Foreskin keratinocyte (primary cell): ENCODE measurements at places on chromosomes 5 and 9. TPM values are rescaled to one million over a fixed set of nuclear protein-coding genes. Genes with fewer than 3 reads are reported as not detected.
A peak's percentile ranks its signal among the peaks of the same experiment; 100 is the strongest.

- no peak for DNase-seq
These were observed 60.1 kb downstream of the GALNT12 start for GRCh38 chr9:98867429-98868168.

Gene PCDHA12
- 0.04 and 0.07 TPM in 2 replicates for polyA plus RNA-seq

Gene SEMA5A
- 0.26 and 0.51 TPM in 2 replicates for polyA plus RNA-seq

GRCh38 chr9:81849631-81850259 lies 78.5 kb upstream of the SPATA31D4 start:
- no peak for DNase-seq

DNA sequence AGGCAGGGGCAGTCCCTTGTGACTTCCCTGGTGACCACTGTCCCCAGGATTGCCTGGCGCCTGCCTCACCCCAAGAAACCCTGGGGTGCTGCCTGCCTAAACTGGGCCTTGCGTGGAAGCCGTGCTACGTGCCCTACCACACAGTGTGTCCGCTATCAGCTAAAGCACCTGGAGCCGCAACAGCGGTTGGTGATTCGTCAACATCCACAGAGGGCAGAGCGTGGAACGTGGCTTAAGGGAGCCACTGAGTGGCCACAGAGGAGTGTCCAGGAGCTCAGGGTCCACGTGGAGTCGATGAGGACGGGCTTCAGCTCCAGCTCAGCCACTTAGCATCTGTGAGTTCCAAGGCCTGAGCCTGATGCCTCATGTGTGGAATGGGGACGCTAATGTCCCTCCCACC lies 25.3 kb downstream of the LAMC3 start:
- no peak for DNase-seq

Gene ORM1
- polyA plus RNA-seq: not detected in 2 replicates

DNA sequence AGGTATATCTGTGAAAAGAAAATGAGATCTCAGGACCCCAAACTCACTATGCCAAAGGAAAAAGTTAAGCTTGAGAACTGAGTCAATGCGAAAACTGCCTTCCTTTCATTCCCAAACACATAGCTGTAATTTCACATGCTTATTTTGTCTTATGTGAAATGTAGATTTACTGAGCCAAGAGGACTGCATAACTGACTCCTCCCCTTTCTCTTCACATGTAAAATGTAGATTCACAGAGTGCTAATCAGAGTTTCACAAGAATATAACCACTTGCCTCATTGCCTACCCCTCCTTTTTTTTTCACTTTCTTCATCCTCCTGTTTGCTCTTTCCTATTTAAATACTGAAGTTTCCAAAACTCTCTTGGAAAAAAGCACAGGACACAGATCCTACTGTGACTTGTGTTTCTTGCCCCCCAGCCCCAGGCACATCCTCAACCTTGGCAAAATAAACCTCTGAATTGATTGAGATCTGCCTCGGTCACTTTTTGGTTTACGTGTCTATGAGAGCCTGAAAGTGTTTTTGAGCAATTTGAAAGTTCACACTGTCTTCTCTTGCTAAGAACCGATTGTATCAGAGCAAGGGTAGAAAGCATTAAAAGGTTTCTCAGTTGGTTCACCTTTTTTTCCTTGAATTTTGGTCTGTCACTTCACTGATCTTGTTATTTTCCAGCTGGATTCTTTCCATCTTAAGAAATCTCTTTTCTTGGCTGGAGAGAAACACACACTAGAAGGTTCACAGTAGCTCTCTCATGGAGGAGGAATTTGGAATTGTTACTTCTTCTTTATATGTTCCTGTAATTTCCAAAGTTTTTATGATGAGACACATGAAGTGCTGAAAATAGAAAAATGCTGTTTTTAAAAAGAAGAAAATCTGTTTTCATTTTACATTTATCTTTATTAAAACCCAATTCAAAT lies 44.8 kb upstream of the SNAPC3 start:
- DNase-seq: no peak

DNA sequence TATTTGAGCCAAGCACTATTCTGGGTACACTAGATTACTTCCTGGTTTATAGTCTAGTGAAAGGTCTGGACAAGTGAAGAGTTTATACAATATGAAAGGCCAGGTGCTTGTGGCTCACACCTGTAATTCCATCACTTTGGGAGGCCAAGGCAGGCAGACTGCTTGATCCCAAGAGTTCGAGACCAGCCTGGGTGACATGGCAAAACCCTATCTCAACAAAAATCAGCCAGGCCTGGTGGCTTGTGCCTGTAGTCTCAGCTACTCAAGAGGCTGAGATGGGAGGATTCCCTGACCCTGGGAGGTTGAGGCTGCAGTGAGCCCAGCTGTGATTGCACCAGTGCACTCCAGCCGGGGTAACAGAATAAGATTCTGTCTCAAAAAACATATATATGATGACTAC lies 9.5 kb upstream of the TXNDC15 start:
- DNase-seq: no peak

Gene CDKN2B
- 2.9 and 4.3 TPM in 2 replicates for polyA plus RNA-seq

Gene CAST
- 71.4 and 87.8 TPM in 2 replicates for polyA plus RNA-seq

Gene FRRS1L
- 0.01 TPM in 2 replicates for polyA plus RNA-seq

GRCh38 chr9:79104951-79105350 lies 466.8 kb upstream of the TLE4 start:
- no peak for DNase-seq

- no peak for DNase-seq
These were observed 339.0 kb downstream of the NSG2 start for GRCh38 chr5:174384509-174384947.

Gene RIMOC1
- 5.4 and 6.2 TPM in 2 replicates for polyA plus RNA-seq

Gene ARL14EPL
- polyA plus RNA-seq: not detected in 2 replicates

- peak; percentile 91 for DNase-seq
These were observed 148.3 kb downstream of the PRDM9 start for GRCh38 chr5:23655674-23656073.

- no peak for DNase-seq
These were observed 87.8 kb upstream of the PHYKPL start for GRCh38 chr5:178320281-178320855.

DNA sequence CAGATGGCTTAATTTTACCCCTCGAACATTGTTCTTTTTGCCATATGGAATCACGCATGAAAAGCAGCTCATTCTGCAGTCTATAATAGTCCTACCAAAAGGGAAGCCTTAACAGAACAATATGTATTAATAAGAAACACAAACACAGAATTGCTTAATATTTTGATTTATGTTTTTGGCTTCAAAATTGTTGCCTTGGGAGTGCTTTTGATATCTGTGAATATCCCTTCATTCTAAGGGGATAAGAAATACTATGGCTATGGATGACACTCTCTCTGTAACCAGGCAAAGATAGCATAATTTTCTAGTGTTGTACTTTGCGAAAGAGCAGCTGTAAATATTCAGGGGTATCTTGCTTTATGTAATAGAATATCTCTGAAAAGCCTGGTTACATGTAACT lies 26.3 kb upstream of the CFAP95 start:
- no peak for DNase-seq

DNA sequence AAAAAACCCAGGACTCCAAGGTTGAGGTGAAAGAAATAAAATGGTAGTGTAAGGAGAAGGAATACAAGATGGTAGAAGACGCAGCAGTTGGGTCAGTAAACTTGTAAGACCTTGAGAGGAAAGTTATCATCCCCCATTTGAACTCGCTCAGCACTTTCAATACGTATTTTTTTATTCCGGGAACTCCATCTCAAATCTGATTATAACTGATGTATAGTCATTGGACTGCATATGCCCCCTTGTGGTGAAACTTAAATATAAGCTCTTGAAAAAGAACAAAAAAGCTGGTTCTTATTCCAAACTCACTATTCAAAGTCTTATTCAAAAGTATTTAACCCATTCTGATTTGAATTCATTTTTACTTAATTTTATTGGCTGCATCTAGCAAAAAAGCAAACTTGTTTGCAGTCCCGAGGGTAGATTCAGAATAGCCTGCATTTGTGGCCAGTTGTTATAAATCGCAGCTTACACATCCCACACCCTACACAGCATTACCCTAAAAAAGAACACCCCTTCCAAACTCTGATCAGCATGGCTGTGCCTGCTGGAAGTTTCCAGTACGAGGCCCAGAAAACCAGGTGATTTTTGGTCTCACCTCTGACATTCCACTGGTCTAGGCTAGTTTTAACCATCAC lies 118.0 kb downstream of the ESM1 start:
- peak; percentile 34 for DNase-seq

- no peak for DNase-seq
These were observed 71.3 kb downstream of the HMCN2 start for GRCh38 chr9:130336885-130337284.

Gene CCL19
- polyA plus RNA-seq: not detected in 2 replicates

GRCh38 chr9:70893580-70894122 lies 227.8 kb downstream of the TRPM3 start:
- DNase-seq: no peak

GRCh38 chr5:151085517-151086041 lies 4.7 kb upstream of the TNIP1 start:
- DNase-seq: peak; percentile 54

Gene ST8SIA4
- polyA plus RNA-seq: 0.21 and 0.29 TPM in 2 replicates

Gene PCDHGB3
- 0.01 TPM in 1 of 2 replicates, not detected in the other for polyA plus RNA-seq

- no peak for DNase-seq
These were observed 266.3 kb downstream of the SEC61B start for GRCh38 chr9:99488131-99489059.

DNA sequence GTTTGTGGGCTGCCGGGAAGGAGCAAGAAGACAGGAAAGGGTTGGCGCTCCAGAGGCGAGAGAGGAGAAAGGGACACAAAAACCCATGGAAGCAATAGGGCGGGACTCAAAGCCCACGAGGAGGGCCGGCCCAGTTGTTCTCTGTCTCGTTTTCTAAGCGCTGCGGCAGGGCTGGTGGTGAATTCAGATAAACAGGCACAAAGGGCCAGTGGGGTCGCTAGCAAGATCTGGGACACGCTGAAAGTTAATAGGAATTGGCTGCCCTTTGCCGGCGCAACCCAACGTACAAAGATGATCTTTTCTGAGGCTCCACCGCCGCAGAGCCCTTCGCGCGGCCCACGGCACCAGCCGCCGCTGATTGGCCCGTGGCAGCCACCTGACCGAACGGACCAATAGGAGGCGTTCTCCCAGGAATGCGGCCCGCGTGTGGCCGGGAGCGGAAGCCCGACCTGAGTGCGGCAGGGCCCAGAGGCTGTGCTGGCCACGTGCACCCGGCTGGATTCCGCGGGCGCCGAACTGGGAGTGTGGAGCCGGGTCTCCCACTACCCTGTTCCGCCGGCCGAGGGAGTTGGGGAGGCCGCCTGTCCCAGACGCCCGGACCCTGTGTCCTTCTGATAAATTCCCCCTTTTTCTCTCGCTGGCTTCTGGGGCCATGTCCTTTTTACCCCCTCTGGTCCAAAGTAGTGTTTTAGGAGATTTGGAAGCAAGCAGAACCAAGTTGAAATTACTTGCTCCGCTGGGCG lies 16.8 kb upstream of the NSD1 start:
- DNase-seq: peak; percentile 47

DNA sequence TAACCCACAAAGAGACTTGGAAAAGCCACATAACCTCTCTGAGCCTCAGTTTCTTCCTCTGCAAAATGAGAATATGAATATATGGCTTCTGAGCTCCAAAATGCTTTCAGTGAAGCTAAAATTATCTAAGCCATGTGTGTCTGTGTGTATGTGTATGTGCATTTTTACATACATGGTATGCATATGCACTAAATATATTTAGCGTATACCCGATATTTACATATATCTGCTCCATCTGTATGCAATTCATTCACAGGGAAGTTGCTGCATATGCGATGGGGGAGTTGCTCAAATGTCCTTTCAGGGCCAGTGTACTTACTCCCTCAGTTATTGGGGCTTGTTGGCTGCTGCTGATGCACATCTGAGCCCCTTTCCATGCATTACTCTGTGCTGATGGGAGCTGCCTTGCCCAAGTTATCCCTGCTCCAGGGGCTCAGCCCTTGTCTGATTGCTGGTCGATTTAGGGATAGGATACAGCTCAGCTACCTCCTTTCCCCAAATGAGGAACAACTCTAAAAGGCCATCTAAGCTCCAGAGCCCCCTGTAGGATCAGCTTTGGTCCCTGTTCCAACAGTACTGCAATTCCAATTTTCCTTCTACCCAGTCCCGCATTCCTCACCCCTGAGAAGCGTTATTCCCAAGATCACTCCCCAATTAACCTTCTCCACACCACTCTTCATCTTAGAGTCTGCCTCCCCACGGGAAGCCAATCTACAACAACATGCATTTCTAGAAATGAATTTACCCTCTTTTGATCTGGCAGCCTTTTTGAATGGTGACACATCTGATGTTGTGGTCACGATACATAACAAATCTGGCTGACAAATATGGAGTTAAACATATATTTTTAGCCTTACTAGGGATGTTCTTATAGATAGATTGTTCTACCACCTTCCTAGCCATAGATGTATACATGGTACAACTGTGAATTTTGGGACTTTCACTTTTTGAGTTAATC lies 15.9 kb downstream of the RHOBTB3 start:
- no peak for DNase-seq

Gene CDH9
- polyA plus RNA-seq: not detected in 2 replicates

Gene GRXCR2
- not detected in 2 replicates for polyA plus RNA-seq

DNA sequence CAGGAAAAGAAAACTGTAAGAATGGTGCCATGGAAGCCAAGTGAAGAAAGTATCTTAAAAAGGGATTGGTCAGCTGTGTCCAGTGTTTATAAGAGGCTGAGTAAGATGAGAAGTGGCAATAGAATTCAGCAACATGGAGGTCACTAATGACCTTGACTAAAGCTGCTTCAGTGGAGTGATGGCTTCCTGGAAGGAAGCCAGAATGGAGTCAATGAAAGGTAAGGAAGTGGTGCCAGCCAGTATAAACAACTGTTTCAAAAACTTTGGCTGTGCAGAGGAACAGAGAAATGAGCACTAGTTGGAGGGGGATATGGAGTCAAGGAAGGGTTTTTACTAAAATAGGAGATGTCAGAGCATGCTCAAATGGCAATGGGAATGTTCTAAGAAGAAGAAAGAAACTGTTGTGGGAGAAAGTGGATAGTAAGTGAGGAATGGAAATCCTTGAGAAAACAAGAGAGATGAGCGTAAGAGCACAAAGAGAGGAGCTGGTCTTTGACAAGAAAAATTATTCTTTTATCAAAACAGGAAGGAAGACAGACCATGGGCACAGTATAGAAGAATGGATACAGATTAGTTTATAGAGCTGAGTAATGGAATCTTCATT lies 11.1 kb upstream of the NRG2 start:
- no peak for DNase-seq

- DNase-seq: peak; percentile 28
These were observed 7.3 kb upstream of the ANXA6 start for GRCh38 chr5:151164687-151165392.

Gene ZNF474
- not detected in 2 replicates for polyA plus RNA-seq

GRCh38 chr9:110391826-110392485 lies 54.3 kb upstream of the TXNDC8 start:
- DNase-seq: no peak

DNA sequence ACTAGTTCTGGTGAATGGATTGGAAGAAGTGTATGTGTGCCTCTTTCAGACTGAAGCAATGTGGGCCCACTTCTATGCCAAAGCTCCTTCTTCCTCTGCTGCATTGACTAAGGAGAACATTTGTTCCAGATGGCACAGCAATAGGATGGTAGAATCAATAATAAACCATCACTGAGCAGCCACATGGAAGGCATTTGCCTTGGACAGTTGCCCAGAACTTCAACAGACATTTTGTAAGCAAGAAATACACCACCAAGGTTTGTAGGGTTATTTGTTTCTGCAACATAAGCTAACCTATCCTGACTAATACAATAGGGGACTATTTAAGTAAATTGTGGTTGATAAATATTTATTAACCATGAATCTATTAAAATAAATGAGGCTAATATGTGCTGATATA lies 37.7 kb upstream of the CSNK1G3 start:
- no peak for DNase-seq

- DNase-seq: no peak
These were observed 63.2 kb upstream of the COL15A1 start for GRCh38 chr9:98880311-98881015.

Gene CARTPT
- not detected in 2 replicates for polyA plus RNA-seq
